ENCODE measurements at places on chromosomes 16 and 17. TPM values are rescaled to one million over a fixed set of nuclear protein-coding genes. Genes with fewer than 3 reads are reported as not detected.

GRCh38 chr17:18225642-18226283 lies 328 bp downstream of the LLGL1 start:
- peak; percentile 48 for DNase-seq

Gene SSTR5
- total RNA-seq: not detected

Gene BAIAP3
- total RNA-seq: 0.18 TPM

Gene SHISA6
- not detected for total RNA-seq

Gene CCDC200
- total RNA-seq: not detected

Gene IRX5
- 0.83 TPM for total RNA-seq

DNA sequence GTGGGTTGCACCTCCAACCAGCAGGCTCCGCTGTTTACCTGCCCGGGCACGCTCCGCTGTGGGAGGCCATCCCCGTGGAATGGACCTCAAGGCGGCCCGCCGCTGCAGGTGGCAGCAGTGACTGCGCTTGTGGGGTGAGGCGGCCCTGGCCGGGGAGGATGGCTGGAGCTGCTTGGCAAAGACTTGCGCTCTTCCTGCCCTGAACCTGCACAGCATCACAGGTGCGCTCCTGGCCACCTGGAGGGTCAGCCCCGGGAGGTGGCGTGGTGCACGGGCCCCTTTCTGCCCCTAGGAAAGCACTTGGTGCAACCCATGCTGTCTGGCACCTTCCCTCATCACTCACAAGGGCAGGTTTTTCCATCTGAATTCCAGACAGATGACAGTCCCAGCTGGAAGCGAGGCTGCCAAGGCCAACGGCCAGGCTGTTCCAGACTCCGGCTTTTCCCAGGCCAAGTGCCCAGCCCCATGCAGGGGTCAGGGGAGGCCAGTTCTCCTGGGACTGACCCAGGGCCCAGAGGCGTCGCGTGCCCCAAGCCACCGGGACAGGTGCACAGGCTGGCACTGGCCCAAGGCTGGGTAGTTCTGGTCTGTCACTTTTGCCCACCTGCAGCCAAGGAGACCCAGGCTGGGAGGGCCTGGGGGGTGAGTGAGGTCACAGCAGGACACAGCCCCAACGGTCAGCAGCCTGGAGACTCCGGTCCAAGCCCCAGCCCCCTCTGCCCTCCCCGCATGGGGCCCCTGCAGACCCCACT lies 13.3 kb downstream of the UTS2R start:
- no peak for DNase-seq

- peak; percentile 77 for DNase-seq
Observed at GRCh38 chr17:33964344-33964979, 290.6 kb upstream of the CCL2 start.

All from Karpas-422 (cell line).